ENCODE measurements at places on chromosomes 3 and 15.

GRCh38 chr3:52682016-52682415 is 3.7 kb downstream of the PBRM1 start:
- no peak for DNase-seq

DNA sequence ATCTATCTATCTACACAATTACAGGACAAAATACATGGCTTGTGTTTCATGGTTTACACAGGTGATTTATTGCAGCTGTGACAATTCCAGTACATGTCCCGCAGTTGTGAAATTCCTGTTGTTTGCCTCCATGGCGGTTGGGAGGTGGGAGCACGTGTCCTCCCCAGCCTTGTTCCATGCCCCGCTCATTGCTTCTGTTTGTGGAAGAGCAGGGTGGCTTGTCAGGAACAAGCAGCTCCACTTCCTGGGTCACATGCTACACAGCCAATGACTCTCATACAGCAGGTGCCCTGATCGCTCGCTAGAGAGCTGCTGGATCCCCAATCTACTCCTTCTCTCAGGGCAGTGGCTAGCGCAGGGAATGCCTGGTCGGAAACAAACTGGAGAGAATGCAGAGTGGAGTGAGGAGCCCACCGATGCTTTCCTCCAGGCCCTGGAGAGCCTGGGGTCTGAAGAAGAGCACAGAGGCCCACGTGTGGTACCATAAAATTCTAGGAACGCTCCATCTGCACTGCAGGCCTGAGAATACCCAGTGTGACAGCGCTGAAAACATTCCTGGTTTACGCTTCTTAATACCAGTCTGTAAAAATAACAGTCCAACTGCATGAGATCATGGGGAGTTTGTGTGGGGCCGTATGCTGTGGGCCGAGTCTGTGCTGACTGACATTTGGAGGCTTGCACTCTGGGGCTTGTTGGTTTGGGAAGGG is 270.6 kb upstream of the RGMA start:
- no peak for DNase-seq

GRCh38 chr3:146065573-146066006 is 95.4 kb downstream of the PLOD2 start:
- no peak for DNase-seq

DNA sequence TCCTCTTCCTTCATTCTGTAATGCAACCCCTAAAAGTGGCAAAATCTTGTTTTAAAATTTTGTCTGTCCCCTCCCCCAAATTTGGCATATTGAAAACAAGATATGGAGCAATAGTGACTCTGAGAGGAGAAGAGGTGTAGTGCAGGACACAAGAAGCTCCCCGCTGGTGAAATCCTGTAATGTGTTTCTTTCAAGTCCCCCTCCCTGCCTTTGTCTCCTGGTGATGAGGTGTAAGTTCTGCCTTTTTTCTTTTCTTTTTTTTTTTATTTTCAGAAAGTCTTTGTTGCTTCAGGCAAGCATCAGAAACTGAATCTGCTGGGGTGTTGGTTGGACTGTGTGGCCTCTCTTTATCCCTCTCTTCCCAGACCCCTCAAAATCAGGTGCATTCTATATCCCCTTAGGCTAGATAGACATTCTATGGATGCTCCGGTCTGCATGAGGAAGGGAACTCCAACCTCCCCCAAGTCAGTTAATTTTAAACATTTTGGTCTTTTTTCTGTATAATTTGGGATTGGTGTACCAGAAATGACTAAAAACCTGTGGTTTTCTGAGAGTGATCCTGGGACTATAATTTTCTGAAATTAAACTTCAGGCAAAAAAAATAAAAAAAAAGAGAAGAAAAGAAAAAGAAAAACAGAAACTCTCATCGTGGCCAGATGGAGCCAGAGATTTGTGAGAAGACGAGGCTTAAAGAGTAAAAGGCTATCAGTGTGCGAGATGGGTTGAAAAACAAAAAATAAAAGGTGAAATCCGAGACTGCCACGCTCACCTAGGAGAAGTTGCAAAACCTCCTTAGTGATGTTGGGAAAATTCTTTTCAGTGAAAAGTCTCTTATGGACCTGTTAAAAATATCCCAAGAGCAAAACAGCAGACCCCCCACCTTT is 21.4 kb downstream of the ACKR2 start:
- DNase-seq, result no peak

DNA sequence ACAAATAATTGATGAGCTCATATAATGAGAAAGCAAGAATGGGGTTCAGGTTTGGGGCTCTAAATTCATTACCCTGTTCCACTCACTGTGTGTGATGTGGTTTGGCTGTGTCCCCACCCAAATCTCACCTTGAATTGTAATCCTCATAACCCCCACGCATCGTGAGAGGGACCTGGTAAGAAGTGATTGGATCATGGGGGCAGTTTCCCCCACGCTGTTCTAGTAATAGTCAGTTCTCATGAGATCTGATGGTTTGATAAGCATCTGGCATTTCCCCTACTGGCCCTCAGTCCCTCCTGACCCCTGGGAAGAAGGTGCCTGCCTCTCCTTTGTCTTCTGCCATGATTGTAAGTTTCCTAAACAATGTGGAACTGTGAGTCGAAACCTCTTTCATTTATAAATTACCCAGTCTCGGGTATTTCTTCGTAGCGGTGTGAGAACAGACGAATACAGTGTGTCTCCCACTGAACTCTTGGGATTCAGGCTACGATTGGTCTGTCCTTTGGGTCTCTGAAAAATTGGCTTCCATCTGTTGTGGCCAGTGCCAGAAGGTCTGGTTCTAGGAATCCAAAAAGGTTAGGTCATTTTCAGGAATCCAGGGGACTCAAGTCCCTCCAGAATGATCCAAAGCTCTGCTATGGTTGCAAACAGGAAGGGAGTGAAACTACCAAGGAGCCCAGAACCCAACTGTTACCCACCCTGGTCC is 87.7 kb downstream of the XXYLT1 start:
- no peak for DNase-seq

DNA sequence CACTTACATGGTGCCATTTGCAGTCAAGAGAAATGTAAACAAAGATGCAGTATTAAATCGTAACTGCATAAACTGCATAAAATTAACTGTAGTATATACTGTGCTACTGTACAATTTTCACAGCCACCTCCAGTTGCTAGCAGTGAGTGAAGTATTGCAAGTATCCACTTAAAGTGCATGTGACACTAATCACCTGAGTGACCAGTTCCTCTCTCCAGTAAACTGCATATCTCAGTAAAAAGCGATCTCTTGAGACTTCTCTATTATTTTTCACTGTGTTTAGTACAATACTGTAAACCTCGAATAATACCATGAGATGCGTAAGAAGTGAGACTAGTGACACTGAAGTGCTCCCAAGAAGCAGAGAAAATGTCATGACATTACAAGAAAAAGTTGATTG is 111.7 kb upstream of the PLXND1 start:
- DNase-seq, result no peak

GRCh38 chr3:61903931-61904657 is 342.7 kb downstream of the PTPRG start:
- no peak for DNase-seq

GRCh38 chr3:142962520-142963233 is 797 bp downstream of the PAQR9 start:
- DNase-seq, result no peak

- no peak for DNase-seq
These were observed 2.3 kb downstream of the RPLP1 start for GRCh38 chr15:69454953-69455352.

DNA sequence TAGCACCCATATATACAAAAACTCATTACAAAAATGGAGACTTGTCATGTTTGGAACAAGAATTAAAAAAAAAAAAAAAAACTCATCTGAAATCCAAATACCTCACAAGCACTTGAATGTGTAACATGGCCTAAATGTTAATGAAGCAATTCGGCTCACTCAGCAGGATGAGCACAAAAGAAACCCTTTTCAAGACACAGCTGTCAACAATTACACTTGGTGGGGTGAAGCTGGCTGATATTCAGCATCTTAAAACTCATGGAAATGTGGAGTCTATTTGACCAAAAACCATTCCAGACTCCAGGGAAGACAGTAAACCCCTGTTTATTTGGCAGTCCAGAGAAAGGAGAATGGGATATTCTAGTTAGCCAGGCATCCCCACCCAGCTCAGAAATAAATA is 205.4 kb upstream of the TSC22D2 start:
- no peak for DNase-seq

DNA sequence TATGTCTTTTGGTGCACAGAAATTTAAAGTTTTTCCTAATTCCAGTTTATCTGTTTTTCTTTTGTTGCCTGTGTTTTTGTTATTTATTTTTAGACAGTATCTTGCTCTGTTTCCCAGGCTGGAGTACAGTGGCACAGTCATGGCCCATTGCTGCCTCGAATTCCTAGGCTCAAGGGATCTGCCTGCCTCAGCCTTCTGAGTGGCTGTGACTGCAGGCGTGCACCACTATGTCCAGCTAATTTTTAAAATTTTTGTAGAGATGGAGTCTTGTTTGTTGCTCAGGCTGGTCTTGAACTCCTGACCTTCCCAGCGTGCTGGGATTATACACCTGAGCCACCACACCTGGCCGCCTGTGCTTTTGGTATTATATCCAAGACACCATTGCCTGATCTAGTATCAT is 22.8 kb downstream of the KAT2B start:
- DNase-seq, result no peak

DNA sequence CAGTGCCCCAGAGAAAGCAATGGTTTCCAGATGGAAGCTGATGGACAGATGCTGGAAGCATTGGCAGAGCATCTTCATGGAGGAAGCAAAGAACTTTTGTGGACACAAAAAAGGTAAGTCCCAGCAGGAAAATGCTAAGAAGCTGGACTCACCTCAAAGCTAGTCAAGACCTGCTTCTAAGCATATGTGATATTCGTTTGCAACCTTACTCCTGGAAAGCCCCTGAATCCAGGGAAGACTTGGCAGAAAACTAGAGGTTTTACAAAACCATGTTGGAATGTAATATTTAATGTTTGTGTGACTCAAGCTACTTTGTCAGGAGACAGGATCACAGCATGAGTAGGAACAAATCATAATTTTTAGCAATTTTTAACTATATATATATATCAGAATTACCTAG is 288.2 kb downstream of the BCHE start:
- no peak for DNase-seq

- no peak for DNase-seq
These were observed 15.6 kb downstream of the CHST2 start for GRCh38 chr3:143135150-143135549.

GRCh38 chr3:36867810-36868209 is 77.0 kb downstream of the TRANK1 start:
- DNase-seq, result no peak

DNA sequence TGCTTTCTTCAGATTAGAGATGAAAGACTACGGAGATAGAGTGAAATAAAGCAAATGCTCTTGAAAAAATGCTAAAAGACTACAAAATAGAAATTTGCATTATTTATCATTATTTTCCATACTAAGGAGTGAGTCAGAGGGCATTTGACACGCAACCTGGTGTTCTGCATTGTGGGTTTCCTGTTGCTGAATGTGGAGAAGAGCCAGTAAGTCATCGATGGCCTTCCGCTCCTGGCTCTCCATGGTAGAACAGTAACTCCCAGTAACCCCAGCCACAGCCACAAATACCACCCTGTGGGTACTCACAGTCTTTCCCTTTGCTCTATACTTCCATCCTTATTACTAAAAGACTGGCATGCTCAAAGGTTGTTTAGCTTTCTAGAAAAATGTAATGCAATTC is 61.5 kb downstream of the CGGBP1 start:
- peak; percentile 4 for DNase-seq

- DNase-seq, result no peak
These were observed 557.3 kb upstream of the KCNMB2 start for GRCh38 chr3:177978946-177979345.

DNA sequence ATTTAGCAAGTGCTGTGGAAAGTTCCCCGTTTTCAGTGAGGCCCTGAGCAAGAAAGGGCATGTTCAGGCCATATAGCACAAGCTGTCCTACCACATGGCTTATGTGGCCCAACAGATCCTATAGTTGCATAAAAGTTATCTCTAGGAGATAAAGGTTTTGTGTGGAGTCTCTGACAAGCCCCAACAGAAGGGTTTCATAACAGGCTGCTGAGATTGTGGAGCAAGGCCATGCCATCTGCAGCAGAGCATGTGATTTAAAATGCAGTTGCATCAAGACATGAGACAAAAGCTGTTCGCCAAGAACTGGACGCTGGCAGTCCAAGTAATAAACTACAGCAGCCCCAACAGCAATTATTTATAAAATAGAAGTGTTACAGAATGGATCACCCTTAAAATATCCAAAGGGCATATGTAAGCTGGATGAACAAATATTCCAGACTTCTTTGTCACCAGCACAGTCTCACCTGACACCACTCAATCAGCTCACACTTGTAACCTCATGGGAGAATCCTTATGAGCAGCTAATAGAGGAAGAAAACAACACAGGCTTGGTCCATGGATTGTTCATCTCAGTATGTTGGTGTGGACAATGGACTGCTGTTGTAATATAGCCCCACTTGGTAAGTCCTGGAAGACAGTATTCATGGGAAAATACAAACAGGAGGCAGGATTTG is 14.4 kb upstream of the CLDN1 start:
- DNase-seq, result no peak

- DNase-seq, result no peak
These were observed 88.8 kb downstream of the HES1 start for GRCh38 chr3:194224471-194225417.

- DNase-seq, result no peak
These were observed 4.9 kb downstream of the HDAC11 start for GRCh38 chr3:13484851-13485590.

DNA sequence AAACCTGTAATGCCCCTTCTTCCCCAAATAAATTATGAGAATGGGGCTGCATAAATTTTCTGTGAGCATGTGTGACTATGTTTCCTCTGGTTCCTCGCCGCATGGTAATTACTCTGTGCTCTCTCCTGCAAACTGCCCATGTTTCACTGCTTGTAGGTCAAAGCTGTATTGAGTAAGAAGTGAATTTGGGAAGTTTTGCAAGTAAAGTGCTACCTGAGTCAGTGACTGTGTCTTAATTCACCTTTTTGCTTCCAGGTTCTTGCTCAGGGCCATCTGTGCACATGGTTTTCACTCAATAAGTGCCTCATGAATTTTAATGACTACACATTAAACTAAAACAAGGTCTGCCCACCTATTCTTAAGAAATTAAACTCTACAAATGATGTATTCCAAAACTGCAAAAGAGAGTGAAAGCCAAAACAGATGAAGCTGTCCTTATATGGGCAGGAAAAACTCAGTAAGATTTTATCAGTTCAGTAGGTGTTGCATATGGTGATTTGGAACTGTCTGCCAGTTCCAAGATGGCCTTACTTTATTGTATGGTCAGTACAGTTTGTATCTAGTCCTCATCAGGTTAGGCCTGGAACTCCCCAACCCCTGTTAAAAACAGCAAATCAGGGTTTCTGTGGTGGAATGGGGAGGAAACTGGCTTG is 100.0 kb downstream of the LPP start:
- DNase-seq, result peak; percentile 9
